Endothelial cell of umbilical vein (primary cell): ENCODE measurements at places on chromosomes 2 and 18. TPM values are rescaled to one million over a fixed set of nuclear protein-coding genes. Genes with fewer than 3 reads are reported as not detected.

The TMEM87B gene
- total RNA-seq: 21.5 and 22.1 TPM in 2 replicates

DNA sequence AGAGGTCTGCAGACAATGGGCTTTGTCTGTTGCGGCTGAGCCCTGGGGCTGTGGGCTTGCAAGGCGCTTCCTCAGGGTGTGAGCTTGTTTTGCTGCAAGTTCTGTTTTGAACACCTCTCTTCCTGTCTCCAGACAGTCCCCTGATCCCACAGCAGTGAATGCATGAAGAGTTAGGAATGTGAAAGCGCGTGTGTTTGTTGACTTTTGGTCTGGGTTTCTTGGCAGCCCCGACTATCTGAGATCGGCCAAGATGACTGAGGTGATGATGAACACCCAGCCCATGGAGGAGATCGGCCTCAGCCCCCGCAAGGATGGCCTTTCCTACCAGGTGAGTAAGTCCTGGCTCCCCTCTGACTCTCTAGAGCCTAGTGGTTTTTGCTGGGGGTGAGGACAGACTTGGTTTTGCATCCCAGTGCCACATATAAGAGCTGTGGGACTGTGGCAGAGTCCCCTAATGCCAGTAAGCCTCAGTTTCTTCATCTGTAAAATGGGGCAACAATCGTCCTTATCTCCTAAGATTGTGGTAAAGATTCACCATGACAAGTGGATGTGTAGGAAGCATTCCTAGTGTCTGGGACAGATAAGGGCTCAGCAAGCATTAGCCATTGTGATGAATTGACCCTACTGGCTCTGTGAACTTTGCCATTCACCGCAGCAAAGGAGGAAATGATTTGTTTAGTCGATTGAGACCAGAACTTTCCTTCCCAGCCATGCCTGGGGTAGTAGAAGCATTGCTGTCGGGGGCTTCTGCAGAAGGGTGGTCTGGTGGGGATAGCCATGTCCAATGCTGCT, 3.0 kb downstream of the LBH start:
- peak; percentile 14 for DNase-seq

The COX5B gene
- 159 and 167 TPM in 2 replicates for total RNA-seq

DNA sequence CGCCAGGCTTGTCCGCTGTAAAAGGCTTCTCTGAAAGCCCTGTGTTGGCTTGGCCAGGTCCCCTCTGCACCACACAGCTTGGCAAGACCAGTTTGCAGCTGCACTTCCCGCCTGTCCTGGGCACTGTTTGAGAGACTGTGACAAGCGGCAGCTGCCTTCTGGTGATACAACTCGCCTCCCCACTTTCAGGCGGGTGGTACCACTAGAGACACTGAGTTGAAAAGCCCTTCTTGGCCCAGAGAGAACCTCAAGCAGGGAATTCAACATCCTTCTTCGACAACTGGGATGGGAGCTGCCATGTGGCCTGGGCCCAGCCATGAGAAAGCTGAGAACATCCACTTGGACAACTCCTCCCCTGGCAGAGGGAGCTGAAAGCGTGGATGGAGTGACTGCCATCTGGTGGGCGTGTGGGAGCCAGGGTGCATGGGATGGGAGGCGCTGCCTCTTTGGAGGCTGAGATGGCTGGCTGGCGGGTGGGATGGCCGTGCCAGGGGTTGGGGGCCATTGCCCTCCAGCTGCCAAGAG, 125.5 kb upstream of the REV1 start:
- no peak for DNase-seq

- no peak for DNase-seq
Measured at GRCh38 chr2:88483200-88483599, 30.7 kb upstream of the FOXI3 start.

The KLHL29 gene
- 10.6 and 12.7 TPM in 2 replicates for total RNA-seq

The DNAH6 gene
- 0.24 and 0.25 TPM in 2 replicates for total RNA-seq

GRCh38 chr2:167492486-167492885, 604.2 kb downstream of the XIRP2 start:
- DNase-seq: no peak

DNA sequence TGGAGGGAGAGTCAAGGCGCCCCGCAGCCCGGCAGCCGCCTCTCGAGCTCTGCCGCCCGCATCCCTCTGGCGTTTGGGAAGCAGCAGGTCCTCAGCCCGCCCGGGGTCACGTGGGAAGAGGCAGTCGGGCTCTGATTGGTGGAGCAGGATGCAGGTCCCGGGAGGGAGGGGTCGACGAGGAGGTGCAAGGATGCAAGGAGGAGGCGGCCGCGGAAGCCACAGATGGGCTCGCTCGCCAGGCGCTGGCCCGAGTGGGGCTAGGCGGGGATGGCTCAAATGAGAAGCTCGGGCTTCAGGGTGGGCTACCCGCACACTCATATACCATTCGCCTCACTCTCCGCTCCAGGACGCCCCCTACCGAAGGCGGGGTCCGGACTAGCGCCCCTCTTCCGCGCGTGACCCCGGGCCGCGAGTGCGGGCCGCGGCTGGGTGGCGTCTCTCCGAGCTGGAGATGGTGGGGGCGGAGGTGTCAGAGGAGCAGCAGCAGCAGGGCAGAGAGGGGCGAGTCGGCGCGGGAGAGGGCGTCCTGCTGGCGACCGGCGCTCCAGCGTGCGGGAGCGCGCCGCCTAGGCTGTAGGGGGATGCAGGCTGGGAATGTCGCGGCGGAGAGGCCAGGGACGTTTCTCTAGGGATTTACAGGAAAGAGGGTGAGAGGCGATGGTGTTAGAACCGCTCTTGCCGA, at the start of gene TMEFF2:
TSS of gene TMEFF2 (minus strand) at position 68 of the 682 bp plus-strand sequence. CDS start 409 bp downstream, outside the sequence.
- DNase-seq: peak; percentile 61

The DPP10 gene
- total RNA-seq: not detected in 2 replicates

The PROKR1 gene
- not detected in 2 replicates for total RNA-seq

The RIT2 gene
- total RNA-seq: not detected in 2 replicates

The GBX2 gene
- 3.6 TPM in 2 replicates for total RNA-seq

DNA sequence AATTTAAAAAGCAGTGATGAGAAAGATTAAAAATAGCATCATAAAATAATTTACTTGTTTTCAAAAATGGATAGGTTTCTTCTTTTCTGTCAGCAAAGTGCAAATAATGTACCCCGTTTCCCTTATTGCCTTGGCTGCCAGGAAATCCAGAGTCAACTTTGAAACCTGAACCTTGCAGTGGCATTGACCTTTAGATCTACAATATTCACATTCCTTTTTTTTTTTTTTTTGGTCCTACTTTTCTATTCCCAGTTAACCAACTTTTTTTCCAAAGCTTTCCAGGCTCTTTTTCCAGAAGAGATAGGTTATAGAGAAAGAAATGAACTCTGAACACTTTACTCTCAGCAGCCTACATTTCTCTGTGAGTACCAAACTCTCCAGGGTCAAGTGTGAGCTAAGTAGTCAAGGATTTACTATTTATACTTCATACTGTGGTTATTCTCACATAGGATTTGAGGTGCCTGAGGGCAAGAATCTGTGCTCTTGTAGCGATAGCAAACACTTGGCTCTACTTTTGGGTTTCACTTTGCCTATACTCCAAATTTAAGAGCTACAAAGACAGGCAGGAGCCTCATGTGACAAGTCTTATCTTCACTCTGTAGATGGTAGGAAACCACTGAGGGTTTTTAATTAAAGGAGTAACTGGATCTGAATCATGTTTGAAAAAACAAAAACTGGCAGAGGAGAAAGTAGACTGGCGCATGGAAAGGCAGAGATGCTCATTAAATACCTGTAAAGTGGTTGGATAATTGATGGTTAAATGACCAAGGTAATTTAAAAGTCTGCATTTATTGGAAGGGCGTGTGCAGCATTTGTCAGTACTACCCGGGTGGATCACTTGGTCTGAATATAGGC, 63.2 kb upstream of the TMEM17 start:
- DNase-seq: no peak

The RGPD4 gene
- 0.09 TPM in 1 of 2 replicates, not detected in the other for total RNA-seq

DNA sequence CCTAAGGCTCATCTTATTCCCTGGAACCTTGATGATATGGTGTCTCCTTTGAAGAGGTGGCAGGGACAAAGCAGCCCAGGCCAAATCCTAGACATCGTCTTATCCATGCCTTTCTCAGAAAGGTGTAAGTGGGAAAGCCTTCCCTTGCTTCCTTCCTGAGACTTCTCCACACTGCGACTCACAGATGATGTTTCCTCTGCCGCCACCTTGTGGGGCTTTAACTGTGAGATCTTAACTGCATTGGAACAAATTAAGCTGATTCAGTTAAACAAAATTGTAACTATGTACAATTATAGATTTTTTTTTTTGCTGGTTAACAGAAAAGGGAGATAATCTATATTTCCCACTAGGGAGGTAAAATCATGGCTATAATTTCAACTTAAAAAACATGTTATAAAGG, 10.0 kb upstream of the GCA start:
- peak; percentile 35 for DNase-seq

DNA sequence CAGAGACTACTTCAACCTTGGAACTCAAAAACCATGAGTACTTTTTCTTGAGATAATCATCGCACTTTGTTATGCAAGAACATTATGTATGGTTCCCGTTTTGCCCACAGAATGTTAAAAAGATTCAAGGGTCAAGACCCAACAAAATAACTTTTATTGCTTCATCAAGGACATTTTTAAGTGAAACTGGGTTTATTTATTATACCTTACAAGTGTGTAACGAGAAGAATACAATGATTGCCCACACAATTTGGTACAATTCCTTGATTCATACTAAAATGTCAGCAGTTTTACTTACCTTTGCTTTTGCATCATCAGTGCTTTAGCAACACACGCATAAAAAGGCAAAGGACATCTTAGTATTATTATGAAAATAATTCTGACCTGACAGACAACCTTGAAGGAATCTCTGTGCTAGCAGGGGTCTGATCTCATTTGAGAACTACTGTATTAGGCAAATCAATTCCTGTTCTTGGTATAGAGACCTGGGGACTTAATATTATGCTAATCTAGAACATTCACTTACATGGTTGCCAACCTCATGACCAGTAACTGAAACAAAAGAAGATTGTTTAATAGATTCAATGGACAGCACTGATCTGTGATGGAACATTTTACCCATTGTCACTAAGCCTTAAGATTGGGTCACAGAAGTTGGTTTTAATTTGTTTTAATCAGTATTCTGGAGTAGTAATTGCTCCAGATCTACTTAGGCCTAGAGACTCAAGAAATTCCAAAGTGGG, 16.2 kb downstream of the CCDC88A start:
- DNase-seq: no peak

GRCh38 chr18:49709347-49709690, 104.0 kb downstream of the ACAA2 start:
- no peak for DNase-seq

The WDFY1 gene
- 66.0 and 68.7 TPM in 2 replicates for total RNA-seq

GRCh38 chr18:57730146-57730545, 73.0 kb downstream of the ATP8B1 start:
- DNase-seq: no peak

DNA sequence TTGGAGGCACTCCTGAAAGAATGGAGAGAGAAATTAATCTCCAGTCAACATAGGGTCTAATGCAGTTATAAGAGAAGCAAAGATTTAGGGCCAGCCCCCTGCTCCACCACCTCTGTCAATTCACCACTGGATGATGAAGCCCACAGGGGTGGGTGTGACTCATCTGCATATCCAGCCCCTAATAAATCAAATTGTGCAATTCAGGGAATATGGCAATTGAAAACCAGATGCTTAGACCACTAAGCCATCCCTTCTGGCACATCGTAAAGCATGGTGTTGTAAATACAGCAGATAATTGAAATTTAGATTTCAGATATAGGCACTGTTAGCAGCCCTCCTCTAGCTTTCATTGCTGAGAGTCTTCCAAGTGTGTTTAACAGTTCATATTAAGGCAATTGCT, 541.4 kb downstream of the PARD3B start:
- no peak for DNase-seq

GRCh38 chr18:26519114-26519513, 29.2 kb downstream of the KCTD1 start:
- DNase-seq: no peak

The PDE6D gene
- 23.8 and 24.3 TPM in 2 replicates for total RNA-seq

DNA sequence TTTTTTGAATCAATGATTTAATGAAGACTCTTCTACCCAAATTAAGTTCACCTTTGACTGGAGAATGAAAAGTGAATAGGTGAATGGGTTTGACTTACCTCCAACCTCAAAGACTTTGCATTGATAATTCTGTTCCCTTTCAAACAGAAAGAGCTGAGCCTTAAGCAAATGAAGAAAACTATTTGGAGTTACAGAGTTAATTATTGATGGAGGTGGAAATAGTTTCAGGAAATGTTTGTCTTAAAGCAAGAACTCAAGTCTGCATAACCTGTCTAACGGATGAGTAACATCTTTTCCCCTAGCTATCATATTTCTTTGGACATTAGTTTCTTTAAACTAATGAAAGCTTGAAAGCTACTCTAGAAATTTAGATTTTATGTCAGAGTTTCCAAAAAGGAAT, 166.5 kb downstream of the CERS6 start:
- no peak for DNase-seq

DNA sequence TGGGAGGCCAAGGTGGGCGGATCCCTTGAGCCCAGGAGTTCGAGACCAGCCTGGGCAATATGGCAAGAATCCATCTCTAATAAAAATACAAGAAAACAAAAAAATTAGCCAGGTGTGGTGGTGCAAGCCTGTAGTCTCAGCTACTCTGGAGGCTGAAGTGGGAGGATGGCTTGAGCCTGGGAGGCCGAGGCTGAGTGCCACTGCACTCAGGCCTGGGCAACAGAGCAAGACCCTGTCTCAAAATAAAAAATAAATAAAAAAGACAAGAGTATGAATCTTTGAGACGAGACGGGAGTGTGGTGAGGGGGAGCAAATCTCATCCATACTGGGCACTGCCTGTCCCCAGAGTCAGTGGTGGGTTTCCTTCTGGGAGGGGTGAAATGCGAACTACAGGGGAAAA, 12.2 kb downstream of the GPR17 start:
- DNase-seq: no peak

DNA sequence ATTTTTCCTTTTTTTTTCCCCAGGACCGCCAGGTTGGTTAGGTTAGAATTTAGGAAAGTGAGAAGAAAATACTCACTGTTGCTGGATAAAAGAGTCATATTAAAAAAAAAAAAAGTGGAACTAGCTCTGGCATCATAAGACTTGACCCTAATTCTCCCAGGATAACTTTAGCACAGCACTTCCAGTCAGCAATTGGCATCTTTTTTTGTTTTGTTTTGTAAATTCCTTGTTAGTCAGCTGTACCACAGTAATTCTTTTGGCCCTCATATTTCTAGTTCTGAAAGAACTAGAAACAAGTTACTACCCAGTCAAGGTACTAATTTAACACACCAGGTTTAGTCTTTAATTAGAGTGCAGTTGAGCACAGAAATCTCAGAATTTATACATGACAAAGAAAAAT, 873.5 kb upstream of the POU3F3 start:
- DNase-seq: no peak

DNA sequence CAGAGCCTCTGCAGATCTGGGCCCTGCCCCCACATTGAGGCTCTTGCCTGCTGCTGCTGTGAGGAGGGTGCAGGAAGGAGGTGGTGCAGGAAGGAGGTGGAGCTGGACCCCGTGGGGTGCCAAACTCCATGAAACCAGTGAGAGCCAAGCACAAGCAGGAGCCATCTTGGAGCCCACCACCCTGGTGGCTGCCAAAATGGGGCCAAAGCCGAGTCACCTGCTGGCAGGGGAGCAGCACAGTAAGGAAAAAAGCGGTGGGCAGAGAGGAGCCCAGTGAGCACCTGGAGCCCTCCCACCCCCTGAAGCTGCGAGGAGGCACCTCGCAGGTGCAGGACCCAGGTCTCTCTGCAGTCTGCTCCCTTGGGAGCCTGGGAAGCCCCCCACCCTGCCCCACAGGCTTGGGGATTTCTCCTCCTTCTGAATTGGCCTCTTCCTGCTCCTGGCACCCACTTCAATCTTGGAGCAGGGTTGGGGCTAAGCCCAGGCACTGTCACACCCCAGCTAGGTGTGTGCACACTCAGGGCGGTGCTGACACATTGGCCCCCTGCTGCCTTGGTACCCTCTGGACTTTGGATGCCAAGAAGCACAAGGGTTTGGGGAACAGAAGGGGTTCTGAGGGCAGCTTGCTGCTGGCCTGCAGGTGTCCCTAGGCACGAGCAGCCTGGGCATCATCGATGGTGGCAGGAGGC, 245.4 kb upstream of the LRRTM4 start:
- DNase-seq: no peak

The APLF gene
- 2.3 and 2.4 TPM in 2 replicates for total RNA-seq

The ACMSD gene
- not detected in 2 replicates for total RNA-seq
